ENCODE measurements at places on chromosomes 4 and X. TPM values are rescaled to one million over a fixed set of nuclear protein-coding genes. Genes with fewer than 3 reads are reported as not detected.

DCHS2 gene
- 0.17 TPM for total RNA-seq

ERCC6L gene
- 2.4 TPM for total RNA-seq

TNMD gene
- total RNA-seq: not detected

KLKB1 gene
- 0.34 TPM for total RNA-seq

ZXDA gene
- 17.1 TPM for total RNA-seq

CSN1S1 gene
- not detected for total RNA-seq

NPY1R gene
- total RNA-seq: 0.09 TPM

HTT gene
- total RNA-seq: 73.8 TPM

TEC gene
- 1.7 TPM for total RNA-seq

MTNR1A gene
- total RNA-seq: not detected

RRH gene
- total RNA-seq: not detected

TCEAL1 gene
- 20.6 TPM for total RNA-seq

SUPT20HL2 gene
- total RNA-seq: not detected

PI4K2B gene
- 40.9 TPM for total RNA-seq

GLRA3 gene
- not detected for total RNA-seq

RPA4 gene
- total RNA-seq: 1.7 TPM

CXCL10 gene
- 0.14 TPM for total RNA-seq

Measured in dermis blood vessel endothelial cell (primary cell).